ENCODE measurements at places on chromosomes 5 and 9.

DNA sequence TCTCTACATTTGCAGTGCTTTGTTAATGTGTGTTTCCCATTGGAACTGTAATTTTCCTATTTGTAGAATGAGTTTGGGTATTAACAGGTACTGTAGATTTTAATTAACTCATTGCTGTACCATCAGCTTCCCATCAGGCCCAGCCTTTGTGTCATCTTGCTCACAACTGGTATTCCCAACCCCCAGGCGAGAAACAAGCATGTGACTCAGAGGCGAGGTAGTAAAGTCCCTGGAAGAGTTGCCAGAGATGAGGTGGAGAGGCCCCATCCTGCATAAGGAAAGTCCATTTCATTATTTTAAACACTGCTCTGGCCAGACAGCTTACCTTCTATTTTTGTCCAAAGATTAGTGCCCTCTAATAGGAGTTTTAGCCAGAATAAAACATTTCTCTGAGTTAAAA is 29.9 kb downstream of the ADCY2 start:
- no peak for DNase-seq

DNA sequence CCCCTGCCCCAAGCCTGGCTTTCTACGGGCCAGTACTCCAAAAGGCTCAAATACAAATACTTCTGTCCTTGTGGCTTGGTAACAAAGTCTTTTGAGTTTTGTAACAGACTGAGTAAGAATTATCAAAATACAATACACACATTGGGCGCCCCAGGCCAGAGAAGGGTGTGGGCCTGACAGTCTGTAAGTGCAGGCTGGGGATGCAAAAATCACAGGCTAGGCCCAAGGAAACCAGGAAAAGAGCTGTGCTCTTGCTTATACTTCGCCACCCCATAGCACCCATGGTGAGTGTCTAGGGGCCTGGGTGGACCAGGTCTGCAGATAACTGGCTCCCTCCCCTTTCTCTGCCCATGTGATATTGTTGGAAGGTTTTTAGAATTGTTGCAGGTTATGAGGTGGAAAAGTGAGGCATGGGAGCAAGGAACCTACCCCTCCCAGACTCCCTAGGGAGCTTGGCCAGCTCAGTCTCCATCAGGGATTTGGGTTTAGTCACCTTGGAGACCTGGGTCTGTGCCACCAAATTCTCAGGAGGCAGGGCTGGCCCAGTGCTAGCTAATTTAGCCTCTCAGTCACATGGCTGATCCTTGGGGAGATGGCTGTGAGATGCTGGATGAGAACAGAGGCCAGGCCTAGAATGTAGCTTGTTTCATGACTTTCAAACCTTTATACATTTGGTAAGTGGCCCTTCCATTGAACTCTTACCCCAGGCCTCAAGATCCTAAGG is 72.9 kb downstream of the TARS1 start:
- DNase-seq: no peak

- DNase-seq: peak; percentile 77
These were observed 36.2 kb downstream of the FBXL17 start for GRCh38 chr5:108345541-108346171.

GRCh38 chr9:77563174-77563573 is 84.9 kb downstream of the GNA14 start:
- no peak for DNase-seq

GRCh38 chr9:81431641-81432040 is 257.7 kb downstream of the TLE1 start:
- DNase-seq: no peak

- no peak for DNase-seq
These were observed 352.7 kb upstream of the CD180 start for GRCh38 chr5:67549296-67549618.

DNA sequence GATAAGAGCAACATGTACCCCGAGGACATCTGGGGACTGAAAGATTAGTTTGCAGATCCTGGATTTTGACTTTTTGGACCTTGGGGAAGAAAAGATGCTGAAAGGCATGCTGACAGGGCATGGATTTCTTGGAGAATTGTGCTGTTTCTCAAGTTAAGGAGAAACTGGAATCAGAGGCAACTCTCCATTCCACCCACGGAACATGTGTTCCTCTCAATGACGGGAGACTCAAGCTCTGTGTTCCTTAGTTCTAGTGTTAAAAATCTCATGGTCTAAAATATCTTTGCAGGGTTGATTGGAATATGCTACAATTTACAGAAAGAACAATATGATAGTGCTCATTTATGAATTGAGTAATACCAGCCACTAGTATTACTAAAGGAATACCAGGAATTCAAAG is 34.4 kb upstream of the CDH12 start:
- DNase-seq: no peak

DNA sequence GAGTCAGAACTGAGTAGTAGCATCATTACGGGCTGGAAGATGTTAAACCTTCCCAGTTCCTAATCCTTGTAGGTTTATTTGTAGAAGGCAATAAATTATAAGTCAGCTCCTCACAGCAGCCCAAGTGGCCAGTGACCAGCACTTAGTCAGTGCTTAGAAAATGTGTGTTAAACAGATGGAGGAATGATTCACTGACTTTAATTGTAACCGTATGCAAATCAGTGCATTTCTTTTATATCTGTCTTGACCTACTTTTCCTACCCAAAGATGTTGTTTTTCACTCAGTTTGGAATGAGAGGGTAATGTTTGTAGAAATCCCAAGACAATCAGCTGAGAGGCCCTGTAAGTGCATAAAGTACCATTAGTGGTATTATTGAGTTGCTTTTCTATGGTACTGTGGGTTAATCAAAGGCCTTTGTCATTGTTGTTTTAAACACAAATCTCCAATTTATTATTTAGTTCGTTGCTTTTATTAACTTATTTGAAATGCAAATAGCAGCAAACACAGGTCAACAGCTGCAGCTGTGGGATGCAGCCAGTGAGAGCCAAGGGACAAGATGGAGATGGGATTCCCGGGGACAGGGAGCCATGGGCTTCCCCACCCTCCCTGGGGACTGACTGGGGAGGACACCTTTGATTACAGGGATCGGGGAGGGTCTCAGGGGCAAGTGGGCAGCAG is 49.8 kb downstream of the MAP1B start:
- DNase-seq: no peak

DNA sequence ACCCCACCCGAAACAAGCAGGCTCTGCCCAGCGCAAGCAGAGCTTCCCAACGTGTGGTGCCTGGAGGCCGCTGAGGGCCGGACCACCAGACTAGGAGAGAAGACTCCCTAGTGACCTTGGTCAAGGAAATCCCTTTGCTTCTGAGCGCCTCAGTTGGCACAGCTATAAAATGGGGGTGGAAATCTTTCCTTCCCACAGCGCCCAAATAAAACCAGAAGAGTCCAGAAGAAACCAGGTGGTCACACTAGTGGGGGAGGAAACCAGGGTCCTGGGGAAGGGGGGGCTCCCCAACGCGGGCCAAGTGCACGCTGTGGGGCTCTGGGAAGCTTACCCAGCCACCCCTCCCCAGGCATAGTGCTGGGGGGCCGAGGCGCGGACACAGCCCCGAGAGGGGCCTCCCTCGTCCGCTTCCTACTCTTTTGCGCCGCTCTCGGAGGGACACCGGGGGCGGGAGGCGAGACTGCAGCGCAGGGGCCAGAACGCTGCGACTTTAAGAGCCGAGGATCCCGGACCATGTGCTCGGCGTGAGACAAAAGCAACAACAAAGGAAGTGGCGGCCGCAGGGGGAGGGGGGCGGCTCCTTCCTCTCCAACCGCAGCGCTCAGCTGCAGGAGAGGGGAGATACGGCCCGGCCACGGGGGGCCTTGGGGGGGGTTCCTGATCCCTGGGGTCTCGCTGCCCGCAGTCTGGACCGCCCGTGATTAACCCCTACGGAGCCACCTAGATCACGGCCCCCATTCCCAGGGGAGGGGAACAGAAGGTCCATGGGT is 885 bp downstream of the RNF44 start:
- DNase-seq: peak; percentile 95

DNA sequence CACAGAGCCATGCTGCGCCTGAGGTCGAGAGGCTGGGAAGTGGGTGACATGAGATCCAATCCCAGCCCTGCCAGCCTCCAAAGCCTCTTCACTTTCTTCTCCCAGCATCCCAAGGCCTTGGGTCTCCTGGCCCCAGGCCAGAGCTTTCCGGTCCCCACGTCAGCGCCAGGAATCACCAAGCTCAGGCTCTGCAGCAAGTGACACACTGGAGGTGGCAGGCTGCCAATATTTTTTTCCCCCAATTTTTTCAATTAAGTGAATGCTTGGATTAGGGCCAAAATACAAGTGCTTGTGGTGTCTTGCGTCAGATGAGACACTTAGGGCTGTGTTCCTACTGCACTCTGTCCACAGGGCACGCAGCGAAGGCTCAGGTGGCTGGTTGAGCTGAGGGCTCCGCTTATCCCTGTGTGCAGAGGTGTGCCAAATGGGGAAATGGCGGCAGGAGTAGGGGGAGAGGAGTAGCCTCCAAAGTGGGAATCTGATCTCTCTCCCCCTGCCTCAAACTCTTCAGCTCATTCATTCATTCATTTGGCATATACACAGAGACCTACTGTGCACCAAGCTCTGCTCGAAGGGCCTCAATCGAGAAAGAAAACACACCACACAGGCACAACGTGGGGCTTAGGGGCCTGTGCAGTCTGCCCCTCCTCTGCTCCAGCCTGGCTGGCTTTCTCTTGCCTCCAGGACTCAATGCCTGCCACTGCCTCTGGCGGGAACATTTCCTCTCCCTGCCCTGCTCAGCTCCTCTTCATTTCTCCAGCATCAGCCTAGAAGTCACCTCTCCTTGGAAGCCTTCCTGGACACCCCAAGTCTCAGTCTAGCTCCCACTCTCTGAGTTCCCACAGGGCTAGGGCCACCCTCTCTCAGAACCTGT is 16.6 kb downstream of the SH3PXD2B start:
- DNase-seq: peak; percentile 82

DNA sequence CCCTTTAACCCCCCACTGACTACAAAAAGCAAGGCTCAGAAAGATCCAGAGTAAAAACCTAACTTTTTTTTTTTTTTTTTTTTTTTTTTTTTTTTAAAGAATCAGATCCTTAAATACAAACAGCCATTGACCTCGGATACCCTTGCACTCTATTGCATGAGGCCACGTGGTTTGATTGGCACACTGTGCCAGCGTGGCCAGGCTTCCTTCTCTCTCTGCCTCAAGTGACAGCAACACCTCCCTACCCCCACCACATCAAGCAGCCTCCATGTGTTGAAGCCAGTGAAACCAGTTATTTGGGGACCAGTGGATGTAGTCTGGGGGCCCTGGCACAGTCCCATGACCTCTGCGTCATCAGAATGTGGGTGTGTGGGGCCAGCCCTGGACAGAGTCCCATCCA is 71.4 kb downstream of the OTULIN start:
- DNase-seq: peak; percentile 6

DNA sequence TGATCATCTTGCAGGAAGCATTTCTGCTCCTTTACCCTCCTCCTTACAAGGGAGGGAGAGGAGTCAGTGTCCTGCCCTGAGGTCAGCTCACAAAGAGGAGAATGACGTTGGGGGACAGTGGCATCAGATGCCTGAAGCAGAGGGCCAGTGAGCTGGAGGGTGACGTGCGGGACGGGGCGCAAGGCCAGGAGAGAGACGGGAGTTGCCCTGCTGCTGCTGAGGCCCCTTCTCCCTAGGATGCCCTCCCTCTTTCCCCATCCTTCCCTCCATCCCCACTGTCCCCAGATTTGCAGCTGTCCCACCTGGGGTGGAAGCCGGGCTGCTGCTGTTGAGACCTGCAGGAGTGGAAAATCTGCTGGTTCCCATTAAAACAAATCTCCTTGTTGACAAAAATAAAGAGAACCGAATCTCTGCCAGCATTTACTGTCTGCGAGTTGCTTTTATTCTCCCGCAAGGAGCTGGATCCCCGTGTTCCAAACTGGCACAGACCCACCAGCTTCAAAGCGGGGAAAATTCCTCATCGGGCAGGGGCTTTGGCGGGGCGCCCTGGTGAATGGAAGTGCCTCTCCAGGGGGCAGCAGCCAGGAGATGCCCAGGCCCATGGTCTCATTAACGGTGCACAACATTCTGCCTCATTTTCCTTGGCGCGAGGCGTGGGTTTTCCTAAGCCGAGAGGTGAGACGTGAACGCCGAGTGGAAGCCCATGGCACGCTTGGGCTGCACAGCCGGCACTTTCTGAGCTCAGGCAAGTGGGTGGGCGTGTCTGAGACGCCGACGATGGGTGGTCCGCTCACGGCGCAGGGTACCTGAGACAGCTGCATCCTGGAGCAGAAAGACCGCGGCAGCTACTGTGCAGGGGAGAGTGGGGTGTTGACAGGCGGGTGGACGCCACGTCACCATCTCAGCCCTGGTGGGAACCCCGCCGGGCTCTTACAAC is 13.9 kb upstream of the COL5A1 start:
- DNase-seq: peak; percentile 6

DNA sequence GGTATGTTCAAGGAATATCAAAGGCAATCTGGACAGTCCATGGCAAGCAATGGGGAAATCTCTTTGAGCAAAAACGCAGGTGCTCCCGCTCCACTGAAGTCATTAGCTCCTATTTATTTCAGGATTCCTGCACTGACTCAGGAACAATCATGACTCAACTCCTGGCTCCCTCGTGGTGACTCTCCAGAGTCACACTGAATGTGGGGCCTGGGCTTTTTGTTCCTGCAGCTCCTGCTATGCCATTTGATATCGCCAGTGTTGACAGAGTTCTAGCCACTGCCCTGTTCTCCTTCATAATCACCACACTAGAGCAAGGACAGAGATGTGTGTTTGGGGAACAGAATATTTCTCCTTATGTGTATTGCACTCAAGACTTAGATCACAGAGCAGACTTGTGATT is 187.2 kb upstream of the ZNF462 start:
- no peak for DNase-seq

DNA sequence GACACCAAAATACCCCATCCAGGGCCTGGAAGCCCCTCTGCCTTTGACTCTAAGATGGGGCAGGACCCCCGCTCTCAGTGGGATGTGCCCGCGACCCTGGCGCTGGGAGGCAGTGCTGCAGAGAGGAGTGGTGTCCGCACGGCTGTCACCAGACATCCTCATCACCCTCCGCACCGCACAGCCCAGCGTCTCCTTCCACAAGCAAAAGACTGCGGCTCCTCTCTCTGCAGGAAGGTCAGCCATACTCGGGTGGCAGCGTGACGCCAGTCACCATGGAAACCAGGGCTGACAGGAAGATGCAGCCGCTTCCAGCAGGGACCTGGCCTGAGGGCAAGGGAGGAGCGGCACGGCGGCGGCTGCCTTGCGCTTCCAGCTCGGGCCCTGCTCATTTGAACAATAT is 17.1 kb upstream of the SLC6A3 start:
- DNase-seq: no peak

GRCh38 chr9:18185196-18185595 is 288.8 kb upstream of the ADAMTSL1 start:
- no peak for DNase-seq

GRCh38 chr5:108634617-108635288 is 112.9 kb upstream of the FER start:
- no peak for DNase-seq

GRCh38 chr5:17340819-17341218 is 123.4 kb downstream of the BASP1 start:
- DNase-seq: no peak

DNA sequence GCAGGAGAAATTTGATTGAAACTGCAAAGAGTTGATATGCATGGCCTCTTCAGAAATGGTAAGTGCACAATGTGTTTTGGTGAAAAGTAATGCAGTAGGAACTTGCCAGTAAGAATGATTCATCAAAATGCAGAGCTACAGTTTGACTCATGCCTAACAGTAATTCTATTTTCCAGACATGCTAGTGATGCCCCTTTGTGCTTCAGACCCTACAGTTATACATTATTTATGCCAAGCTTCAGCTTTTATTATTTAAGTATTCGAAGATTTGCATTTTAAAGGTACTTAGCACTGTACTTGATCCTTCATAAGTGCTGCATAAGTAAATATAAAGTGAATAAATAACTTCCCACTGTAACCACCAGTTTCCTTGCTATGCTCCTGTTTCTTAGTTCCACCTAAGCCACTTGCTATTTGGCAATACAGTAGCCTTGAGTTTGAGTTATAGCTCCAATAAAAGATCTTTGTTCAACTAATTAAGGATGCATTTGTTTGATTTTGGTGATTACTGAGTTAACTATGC is 3.6 kb upstream of the SPATA31E1 start:
- DNase-seq: peak; percentile 42
